NCI-H187 (cell line): ENCODE measurements at places on chromosomes 13 and 19.

GRCh38 chr13:19890030-19890429 lies 26.6 kb upstream of the ZMYM5 start:
- no peak for DNase-seq

GRCh38 chr19:30349131-30349730 lies 23.0 kb upstream of the ZNF536 start:
- no peak for DNase-seq

DNA sequence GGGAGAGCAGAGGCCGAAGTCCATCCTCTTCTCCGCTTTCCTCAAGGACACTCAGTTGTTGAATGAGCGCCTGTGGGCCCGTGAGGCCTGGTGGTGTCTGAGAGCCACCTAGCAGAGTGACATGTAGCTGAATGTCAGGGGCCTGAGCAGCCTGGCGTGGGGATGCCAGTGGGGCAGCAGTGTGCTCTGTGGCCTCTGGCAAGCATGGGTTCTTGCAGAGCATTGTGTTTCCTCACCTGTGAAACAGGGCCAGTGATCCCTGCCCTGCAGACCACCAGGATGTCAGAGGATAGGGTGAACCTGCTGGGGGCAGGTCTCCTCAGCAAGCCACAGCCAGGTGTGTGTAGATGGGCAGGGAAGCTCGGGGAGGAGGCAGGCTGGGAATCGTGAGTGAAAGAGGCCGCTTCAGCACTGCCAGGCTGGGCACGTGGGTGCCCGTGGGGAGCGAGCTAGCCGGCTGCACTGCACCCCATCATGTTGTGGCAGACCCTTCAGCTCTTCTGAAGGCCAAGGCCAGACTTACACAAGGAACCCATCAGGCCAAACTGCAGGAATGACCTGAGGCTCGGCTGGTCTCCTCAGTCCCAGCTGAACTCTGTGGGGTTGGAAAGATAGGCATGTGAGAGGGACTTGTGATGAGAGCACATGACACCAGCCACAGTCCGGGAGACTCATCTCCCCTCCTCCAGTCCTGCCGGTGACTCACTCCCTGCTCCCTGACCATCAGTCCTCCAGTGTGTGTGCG lies 5.0 kb downstream of the PPP1R37 start:
- no peak for DNase-seq

GRCh38 chr13:102402290-102402689 lies 442 bp upstream of the FGF14 start:
- no peak for DNase-seq

GRCh38 chr19:4430760-4431159 lies 26.8 kb downstream of the UBXN6 start:
- no peak for DNase-seq

GRCh38 chr13:70051531-70051930 lies 56.1 kb upstream of the ATXN8OS start:
- DNase-seq, result no peak

DNA sequence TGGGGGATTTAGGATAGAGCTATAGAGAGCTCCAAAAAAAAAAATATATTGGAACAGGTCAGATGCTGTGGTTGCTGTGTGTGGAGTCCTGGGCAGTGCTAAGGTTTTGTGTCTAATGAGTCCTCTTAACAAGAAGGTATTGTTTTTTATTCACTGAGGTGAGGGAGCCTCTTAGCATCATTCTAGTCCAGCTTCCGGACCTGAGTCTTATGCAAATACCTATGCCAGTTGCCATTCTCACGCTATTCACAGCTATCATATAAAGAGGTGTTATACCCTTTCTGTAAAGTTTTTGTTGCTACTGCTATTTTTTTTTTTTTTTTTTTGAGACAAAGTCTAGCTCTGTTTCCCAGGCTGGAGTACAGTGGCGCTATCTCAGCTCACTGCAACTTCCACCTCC lies 1.4 kb downstream of the NLRP2 start:
- no peak for DNase-seq

GRCh38 chr13:98719527-98720250 lies 32.8 kb downstream of the SLC15A1 start:
- no peak for DNase-seq

GRCh38 chr19:47497050-47497766 lies 13.2 kb upstream of the KPTN start:
- DNase-seq, result no peak

DNA sequence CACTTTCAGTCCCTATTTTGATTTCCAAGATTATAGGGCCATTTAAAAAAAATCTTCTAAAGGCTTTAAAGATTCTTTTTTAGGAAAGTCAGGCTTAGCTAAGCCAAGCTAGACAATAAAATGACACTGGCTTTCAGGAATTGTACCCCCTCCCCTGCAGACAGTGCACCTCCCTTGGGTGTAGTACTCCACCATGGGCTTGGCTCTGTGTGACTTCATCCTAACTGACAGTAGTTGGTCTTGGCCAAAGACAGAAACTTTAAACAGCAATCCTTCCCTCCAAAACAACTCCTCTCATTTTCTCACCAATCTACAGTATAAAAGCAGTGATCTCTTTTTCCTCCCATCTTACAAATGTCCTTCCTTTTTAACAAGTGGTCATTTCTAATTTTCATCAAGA lies 283.0 kb downstream of the DNAJC15 start:
- no peak for DNase-seq

- no peak for DNase-seq
Observed at GRCh38 chr19:30785458-30786137, 413.4 kb downstream of the ZNF536 start.

- no peak for DNase-seq
Observed at GRCh38 chr13:76732367-76732766, 153.8 kb downstream of the KCTD12 start.

DNA sequence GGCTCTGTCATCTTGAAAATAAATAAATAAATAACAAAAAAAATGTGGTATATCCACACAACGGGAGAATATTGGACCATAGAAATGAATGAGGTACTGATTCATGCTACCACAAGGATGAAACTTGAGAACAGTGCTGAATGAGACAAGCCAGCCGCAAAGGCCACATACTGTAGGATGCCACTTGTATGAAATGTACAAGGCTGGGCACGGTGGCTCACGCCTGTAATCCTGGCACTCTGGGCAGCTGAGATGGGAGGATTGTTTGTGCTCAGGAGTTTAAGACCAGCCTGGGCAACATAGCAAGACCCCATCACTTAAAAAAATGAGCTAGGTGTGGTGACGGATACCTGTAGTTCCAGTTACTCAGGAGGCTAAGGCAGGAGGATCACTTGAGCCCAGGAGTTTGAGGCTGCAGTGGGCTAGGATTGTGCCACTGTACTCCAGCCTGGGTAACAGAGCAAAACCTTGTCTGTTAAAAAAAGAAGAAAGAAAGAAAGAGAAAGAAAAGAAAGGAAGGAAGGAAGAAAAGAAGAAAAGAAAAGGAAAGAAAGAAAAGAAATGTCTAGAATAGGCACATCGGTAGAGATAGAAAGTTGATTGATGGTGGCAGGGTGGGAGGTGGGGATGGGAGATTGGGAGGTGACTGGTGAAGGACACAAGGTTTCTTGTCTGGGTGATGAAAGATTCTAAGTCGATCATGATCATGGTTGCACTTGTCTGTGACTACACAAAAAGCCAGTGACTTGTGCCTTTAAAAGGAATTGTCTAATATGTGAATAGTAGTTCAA lies 20.3 kb downstream of the HPN start:
- DNase-seq, result no peak

- DNase-seq, result no peak
Observed at GRCh38 chr19:16814526-16815100, 14.6 kb upstream of the SIN3B start.
